ENCODE measurements at places on chromosomes 16 and 17.
A peak's percentile ranks its signal among the peaks of the same experiment; 100 is the strongest.

- DNase-seq: no peak
Measured at GRCh38 chr16:8806272-8806983, 8.8 kb downstream of the PMM2 start.

DNA sequence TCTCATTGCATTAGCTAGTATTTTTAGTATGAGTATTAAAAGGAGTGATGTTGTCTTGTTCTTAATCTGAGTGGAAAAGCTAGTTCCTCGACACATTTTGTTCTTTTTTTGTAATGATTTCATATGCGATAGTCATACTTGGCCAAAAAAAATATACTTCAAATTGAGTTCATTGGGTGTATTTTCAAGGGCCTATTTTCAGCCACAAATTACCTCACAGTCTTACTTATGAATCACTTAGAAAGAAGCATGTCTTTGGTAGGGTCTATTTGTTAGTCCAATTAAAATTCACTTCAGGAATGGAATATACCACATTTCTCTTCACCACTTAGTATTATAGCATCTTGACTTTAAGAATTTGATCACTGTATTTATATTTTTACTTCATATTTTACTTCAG, 337.2 kb downstream of the CDH11 start:
- no peak for DNase-seq

GRCh38 chr17:72715906-72716572, 376.4 kb downstream of the SLC39A11 start:
- DNase-seq: no peak

DNA sequence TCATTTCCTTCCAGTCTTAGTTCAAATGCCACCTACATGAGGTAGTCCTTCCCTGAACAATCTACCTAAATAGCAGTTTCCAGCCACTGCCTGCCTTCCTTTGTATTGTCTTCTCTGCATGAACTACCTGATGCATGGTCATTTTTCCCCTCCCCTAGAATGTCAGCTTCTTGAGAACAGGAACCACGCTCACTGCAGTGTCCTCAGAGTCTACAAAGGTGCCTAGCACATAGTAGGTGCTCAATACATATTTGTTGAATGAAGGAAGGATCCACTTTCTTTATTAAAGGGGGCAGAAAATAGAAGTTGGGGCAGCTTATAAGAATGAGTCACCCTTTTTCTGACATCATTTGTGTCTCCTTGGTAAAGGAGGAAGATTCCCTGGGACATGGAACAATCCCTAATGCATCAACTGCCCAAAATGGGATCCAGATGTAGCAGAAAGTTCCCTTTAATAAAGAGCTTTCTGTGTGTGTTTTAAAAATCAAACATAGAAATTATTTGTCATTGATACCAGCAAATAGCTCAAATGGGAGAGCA, 4.4 kb upstream of the CYLD start:
- DNase-seq: no peak

- DNase-seq: no peak
Measured at GRCh38 chr17:71726341-71726740, 394.5 kb upstream of the SOX9 start.

DNA sequence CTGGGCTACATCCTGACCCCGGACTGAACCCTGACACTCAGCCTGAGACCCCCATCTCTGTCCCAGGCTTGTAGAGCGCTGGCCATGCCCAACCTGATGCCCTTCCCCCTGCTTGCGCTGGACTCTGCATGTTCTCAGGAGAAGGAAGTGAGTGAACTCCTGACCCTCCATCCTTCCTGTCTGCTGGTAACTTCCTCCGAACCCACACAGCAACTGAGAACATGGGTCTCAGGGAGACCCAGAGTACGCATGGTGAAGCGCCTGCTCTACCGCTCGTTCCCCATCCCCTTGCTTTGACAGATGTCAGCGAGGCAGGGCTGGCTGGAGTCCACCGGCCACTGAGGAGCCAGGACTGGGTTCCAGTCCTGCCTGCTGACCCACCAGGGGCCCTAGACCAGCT, 6.1 kb downstream of the CAMKK1 start:
- DNase-seq: peak; percentile 55

- DNase-seq: no peak
Measured at GRCh38 chr16:49928176-49929041, 72.5 kb upstream of the ZNF423 start.

- no peak for DNase-seq
Measured at GRCh38 chr16:81723098-81723723, 55.9 kb upstream of the PLCG2 start.

- DNase-seq: no peak
Measured at GRCh38 chr16:83402967-83403366, 404.8 kb upstream of the HSBP1 start.

- DNase-seq: no peak
Measured at GRCh38 chr16:69709456-69710084, 16.8 kb downstream of the NQO1 start.

Measured in heart left ventricle (tissue), 16 donors.